CD4-positive, alpha-beta T cell treated with Interleukin-6 at 100 ng/mL for 8 hours (primary cell): ENCODE measurements at places on chromosomes 16 and 17.

GRCh38 chr17:20153231-20153630 is 144.1 kb downstream of the SPECC1 start:
- no peak for DNase-seq

DNA sequence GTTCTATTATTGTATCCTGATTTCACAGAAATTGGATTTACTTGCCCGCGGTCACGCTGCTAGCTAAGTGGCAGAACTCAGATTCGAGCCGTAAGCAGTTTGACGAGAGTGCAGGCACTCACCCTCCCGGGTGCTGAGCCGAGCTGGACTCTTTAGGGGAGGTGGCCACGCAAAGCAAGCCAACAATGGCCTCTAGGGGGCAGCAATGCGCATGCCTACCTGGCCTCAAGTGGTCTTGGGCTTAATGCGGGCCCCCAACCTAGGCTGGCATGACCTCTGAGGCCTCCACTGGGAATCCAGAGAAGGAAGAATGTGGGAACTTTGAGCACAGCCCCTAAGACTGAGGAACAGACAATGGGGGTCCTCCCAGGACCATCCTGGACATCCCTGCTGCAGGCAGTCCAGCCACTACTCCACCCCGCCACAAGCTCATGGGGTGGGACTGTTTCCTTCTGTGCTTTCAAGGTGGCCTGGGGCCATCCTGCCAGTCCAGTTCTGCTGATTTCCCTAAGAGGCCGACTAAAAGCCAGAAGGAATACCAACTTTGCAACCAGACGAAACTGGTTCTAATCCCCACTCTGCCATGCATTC is 276.5 kb downstream of the XYLT1 start:
- peak; percentile 51 for DNase-seq

DNA sequence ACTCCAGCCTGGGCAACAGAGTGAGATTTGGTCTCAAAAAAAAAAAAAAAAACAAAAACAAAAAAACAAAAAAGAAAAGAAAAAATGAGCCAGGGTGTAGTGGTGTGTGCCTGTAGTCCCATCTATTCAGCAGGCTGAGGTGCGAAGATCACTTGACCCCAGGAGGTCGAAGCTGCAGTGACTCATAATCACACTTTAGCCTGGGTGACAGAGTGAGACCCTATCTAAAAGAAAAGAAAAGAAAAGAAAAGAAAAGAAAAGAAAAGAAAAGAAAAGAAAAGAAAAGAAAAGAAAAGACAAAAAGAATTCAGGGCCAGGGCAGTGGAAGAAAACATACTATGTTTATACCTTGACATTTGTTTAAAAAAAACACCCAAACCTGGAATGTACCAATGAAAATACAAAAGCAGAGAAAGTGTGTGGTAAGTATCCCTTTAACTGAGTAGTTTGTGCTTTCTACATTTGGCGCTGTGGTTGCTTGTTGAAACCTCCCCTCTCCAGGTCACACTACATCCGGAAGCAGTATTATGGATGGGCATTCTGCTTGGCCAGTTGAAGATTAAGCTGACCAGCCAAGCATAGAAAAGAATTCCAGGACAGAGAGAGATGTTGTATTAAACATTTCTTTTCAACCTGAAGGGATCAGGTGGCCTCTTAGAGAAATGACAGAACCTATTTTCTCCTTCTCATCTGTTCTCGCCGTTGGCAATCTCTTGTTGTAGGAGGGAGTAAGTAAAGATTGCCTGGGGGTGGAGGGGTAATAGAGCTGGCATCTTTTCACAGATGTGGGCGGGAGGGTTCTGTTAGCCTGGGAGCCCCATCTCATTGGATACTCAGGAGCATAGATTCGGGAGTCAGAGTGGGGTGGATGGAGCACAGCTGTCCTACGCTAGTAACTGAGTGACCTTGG is 12.1 kb upstream of the PRKCB start:
- no peak for DNase-seq

- no peak for DNase-seq
Observed at GRCh38 chr17:36894925-36895324, 42.4 kb upstream of the LHX1 start.

DNA sequence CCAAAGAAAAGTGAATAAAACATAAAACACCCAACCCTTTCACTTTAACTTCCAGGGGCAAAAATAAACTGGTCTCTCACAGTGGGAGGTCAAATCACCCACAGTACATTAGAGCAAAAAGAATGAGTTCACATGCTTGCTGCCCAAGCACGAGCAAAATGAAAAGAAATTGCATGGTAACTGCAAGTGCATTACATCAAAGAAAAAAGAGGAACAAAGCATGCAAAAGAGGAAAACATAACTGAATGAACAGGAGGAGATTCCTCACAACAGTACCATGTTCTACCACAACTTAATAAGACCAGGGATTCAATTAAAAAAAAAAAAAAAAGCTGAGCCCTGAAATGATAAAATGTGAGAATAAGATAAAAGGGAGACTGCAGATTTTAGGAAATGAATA is 12.3 kb downstream of the DNAH2 start:
- DNase-seq, result no peak

- DNase-seq, result no peak
Observed at GRCh38 chr17:33572615-33573014, 279.5 kb upstream of the ASIC2 start.

GRCh38 chr16:50600582-50601283 is 52.5 kb downstream of the NKD1 start:
- no peak for DNase-seq

GRCh38 chr17:79613195-79613772 is 2.4 kb upstream of the RBFOX3 start:
- no peak for DNase-seq

GRCh38 chr16:87058728-87059250 is 258.4 kb downstream of the C16orf95 start:
- DNase-seq, result no peak

DNA sequence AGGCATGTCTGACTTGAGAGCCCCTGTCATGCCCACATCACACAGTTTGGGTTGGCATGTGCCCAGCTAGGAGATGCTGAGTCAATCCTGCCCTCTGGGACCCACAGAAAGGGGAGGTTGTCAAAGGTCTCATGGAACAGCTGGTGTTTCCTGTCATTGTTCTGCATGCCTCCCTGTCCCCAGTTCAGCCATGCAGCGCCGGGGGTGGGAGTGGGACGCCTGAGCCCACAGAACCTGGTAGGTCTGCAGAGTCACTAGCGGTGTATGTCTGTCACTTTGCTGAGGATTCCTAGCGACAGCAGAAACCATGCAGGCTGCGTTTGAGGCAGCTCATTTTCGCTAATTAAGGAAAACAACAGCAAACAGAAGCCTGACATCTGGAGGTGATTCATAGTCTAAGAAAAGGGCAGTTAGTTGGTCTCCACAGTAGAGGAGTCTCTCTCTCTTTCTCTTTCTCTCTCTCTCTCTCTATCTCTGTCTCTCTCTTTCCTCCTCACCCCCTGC is 19.6 kb upstream of the CCL1 start:
- no peak for DNase-seq

- DNase-seq, result no peak
Observed at GRCh38 chr17:39970157-39970692, 7.4 kb downstream of the GSDMA start.

DNA sequence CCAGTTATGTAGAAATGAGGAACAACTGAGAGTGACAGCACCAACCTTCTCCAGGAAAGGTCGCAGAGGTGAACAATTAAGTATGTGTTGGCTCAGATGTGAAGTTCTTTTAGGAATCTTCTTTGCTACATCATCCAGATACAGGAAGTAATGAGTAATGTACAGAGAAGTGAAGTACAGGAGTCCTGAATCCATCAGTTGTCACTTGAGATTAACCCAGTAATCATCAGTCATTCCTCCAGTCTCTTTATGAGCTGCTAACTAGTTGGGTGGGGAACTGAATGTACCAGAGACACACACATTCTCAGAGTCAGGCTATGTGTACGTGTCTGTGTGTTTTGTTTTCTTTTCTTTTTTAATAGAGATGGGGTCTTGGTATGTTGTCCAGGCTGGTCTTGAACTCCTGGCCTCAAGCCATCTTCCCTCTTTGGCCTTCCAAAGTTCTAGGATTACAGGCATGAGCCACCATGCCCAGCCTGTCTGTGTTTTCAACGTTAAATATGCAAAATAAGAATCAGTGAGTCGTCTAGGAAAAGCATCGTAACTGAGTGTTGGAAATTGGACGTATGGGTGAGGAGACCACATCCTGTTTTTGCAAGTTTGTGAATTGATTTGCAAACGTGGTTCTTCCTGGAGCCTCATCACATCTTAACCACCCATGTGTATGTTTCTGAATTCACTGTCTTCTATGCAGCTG is 19.9 kb downstream of the ZNF200 start:
- peak; percentile 73 for DNase-seq

DNA sequence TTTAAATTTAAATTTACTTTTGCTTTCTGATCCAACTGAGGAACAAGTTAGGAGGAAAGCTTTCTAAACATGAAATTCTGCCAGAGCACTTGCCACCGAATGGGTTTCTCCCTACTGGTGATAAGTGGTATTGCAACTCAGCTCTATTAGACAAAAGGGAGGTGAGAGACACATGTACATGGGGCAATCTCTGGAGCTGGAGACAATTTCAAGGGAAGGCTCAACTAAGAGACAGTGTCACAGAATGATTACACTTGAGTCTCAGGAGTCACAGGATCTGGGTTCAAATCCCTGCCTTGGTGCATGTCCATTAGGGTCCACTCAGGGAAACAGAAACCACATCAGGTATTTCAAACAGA is 37.4 kb downstream of the SOCS1 start:
- DNase-seq, result no peak

GRCh38 chr17:59510611-59511010 is 54.8 kb upstream of the DHX40 start:
- no peak for DNase-seq

GRCh38 chr16:10206215-10206614 is 24.0 kb upstream of the GRIN2A start:
- no peak for DNase-seq

GRCh38 chr17:39084558-39084957 is 66.9 kb downstream of the PLXDC1 start:
- no peak for DNase-seq

DNA sequence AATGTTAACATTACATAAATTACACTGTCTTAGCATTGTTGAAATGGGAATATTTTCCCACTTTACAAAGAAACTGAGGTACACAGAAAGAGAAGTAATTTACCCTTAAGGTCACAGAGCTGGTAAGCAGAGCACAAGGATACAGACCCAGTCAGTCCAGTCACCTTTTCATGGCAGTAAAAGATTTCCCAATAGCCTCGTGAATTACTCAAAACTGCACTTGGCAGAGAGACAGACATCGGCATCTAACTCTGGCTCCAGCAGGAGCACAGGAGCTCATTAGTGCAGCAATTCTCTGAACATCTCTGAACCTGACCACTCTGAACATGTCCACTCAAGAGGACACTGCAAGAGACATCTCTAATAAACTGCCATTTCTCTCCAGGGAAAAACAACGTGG is 3.1 kb downstream of the TEX2 start:
- no peak for DNase-seq
